ENCODE measurements at places on chromosomes 13 and 19. TPM values are rescaled to one million over a fixed set of nuclear protein-coding genes. Genes with fewer than 3 reads are reported as not detected.

ZNF121 gene
- total RNA-seq = 23.5 TPM

ZNF296 gene
- total RNA-seq = 0.13 TPM

FFAR2 gene
- 0.97 TPM for total RNA-seq

PTPRS gene
- total RNA-seq = 37.5 TPM

CSNK1A1L gene
- not detected for total RNA-seq

SYCN gene
- not detected for total RNA-seq

CYP2B6 gene
- not detected for total RNA-seq

KHSRP gene
- total RNA-seq = 87.6 TPM

All from cardiac septum (tissue), 1 donor.